Hippocampal formation (tissue), 2 donors: ENCODE measurements at places on chromosomes 2 and 18.

DNA sequence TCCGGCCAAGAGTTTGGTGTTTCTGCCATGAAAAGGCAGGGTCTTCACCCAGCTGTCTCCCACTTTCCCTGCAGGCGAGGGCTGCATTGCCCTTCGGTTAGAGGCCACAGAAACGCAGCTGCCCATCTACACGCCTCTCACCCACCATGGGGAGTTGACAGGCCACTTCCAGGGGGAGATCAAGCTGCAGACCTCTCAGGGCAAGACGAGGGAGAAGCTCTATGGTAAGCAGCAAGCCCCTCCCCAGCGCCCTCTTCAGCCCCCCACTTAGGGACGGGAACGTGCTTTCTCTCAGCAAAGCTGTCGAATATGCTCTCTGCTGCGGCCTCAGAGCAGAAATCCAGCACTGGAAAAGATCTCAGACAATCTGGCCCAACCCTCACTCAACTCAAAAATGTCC is 57.7 kb upstream of the ATG16L1 start:
- DNase-seq, result no peak

DNA sequence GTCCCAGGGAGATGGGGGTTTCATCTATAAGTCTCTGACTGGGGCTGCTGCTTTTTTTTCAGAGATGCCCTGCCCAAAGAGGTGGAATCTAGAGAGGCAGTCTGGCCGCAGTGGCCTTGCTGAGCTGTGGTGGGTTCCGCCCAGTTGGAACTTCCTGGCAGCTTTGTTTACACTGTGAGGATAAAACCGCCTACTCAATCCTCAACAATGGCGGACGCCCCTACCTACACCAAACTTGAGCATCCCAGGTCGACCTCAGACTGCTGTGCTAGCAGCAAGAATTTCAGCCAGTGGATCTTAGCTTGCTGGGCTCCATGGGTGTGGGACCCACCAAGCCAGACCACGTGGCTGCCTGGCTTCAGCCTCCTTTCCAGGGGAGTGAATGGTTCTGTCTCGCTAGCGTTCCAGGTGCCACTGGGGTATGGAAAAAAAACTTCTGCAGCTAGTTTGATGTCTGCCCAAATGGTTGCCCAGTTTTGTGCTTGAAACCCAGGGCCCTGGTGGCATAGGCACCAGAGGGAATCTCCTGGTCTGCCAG is 152.6 kb upstream of the CYP26B1 start:
- DNase-seq, result no peak

DNA sequence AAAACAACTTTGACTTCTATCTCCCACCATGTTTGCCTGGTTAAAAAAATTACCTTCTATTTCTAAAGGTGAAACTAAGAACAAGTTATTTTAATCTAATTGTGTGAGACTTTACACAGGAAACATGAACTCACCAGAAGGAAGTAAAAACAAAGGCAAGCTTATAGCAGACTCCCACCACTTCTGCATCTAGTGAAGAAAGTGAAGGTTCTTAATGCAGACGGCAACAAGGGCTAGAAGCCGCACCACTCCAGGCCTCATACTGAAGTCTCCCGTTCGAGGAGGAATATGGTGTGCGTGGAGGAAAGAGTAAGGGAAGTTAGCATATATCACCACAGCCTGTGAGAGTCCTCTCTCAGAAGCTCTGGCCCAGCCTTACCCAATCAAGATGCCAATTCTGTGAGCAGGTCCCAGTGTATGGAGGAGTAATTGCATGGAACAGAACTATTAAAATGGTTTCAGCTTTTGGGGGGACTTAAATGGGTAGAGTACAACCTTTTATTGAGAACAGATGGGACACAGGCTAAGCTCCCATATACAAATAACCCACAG is 958.7 kb downstream of the BCL11A start:
- DNase-seq, result no peak

DNA sequence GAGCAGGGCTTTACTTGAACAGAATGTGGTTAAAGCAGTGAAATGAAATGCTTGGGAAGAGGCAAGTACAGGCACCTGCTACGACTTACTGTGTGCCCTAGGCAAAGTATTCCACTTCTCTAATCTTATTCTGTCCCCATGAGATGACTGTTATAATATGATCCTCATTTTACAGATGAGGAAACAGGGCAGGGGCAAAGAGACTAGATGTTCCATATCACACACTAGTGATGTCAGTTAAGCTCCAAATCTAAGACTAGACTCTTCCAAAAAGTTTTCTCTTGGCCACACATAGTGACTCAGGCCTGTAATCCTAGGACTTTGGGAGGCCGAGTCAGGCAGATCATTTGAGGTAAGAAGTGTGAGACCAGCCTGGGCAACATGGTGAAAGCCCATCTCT is 235.0 kb downstream of the SETBP1 start:
- DNase-seq, result no peak

DNA sequence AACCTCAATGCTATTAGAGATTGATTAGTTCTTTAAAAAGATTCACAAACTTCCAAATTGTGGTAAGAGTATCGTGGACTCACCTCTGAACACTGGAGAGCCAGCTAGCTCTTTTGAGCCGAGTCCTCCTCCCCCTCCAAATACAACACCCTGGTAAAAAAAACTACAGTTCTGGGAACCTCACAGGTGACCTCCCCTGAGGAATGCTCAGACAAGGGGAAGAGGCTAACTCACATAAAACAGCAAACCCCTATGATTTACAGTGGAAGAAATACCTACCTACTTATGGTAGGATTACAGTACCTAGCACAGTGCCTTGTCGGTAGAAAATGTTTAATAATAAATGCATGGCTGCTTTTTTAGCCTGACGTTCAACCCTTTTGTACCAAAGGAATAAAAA is 8.4 kb downstream of the ZNF24 start:
- no peak for DNase-seq

DNA sequence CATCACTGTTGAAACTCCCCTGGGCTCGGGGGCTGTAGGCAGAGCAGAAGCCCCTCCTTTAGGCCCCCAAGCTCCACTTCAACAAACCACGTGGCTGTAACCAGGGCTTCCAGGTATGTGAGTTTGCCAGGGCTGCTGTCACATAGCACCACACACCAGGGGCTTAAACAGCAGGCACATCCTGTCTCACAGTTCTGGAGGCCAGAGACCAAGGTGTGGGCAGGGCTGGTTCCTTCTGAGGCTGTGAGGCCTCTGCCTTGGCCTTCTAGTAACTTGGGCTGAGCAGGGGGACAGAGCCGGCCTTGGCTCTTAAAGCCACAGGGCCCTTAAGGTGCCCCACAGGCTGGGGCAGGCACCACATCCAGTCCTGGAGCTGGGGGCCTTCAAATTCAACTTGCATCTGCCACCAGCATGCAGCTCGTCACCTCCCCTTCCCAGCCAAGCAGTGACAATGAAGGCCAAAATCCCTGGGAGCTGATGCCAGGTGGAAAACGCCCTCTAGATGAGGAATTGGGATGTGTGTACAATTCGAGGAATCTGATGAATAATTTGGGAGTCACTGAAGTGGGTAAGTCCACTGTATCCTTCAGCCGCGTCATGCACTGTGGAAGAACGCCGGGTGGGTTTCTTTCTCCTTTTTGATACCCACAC is 104.2 kb upstream of the ODC1 start:
- no peak for DNase-seq

- DNase-seq, result no peak
These were observed 231.1 kb downstream of the RAD51AP2 start for GRCh38 chr2:17287183-17287582.

GRCh38 chr2:57075226-57075625 is 891.4 kb downstream of the CCDC85A start:
- DNase-seq, result no peak

- DNase-seq, result no peak
These were observed 2.6 kb downstream of the FARSB start for GRCh38 chr2:222653280-222653679.

DNA sequence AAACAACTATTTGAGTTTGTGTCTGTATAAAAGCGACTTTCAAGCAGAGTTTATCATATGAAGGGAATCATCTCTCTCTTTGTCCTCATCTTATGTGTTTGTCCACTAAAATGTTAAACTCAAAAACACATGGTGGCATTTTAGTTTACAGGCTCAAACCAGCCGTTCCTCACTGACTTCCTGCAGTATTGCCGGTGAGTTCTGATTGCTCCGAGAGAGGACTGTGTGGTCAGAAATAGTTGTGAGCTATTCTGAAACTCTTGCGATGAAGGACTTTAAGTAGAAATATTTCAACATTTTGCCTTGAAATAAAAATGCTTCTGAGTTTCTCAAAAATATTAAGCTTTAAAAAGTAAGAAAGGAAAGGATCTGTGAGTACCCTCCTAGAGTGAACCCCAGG is 163.2 kb upstream of the CAVIN2 start:
- no peak for DNase-seq

DNA sequence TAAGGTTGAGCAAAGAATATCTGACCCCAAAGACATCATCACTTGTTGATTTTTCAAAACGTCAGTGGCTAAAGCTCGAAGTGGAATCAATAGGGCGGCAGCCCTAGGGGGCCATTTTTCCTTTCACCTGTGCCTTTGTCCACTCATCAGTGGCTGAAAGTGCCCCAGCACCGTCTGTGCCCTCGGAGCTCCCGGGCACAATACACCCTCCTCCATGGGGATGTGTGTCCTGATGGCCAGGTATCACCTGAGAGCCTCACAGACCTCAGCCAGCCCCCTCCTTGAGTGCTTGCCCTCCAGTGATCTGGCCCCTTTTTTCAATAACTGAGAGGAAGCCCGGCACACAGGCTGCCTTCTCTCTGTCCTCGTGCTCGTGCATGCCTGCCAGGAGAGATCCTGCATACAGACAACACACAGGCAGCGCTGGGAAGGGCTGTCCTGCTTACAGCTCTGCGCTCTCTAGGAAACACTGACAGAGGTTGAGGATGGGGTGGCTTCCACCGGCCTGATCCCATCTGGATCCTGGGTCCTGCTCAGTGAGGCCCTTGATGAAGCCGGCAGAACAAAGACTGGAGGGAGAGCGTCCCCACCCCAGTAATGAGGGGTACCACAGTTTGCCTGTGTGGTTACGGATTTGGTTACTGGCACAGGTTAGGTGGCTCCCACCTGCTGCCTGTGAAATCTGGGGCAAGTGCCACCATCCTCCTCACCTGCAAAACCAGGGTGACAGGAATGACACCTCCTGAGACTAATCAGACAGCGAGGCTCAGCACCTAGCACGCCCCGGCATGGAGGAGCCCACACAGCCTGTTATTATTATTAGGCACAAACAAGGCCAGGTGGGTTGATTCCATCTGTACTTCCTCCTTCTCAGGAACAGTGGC is 197.5 kb upstream of the RAB6C start:
- DNase-seq, result no peak

DNA sequence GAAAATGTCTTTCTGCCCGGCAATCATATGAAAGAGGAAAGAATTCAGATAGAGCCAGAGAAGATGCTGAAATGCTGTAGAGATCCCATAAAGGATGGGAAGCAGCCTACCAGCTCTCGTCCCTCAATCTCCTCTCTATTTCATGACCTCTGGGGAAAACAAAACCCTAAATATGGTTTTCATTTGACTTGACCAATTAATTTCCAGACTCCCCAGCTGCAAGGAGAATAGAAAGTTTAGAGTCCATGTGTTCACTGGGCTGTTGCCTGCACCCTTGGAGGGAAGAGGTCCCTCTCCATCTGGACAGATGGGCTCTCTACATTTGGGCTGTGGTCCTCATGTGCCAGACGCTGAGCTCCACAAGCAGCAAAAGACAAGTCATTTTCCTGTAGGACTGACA is 40.6 kb downstream of the CAPN13 start:
- no peak for DNase-seq

GRCh38 chr2:43169987-43170386 is 56.4 kb downstream of the ZFP36L2 start:
- no peak for DNase-seq
